ENCODE measurements at places on chromosomes 5 and 9. TPM values are rescaled to one million over a fixed set of nuclear protein-coding genes. Genes with fewer than 3 reads are reported as not detected.

NLN gene
- 40.2 TPM for total RNA-seq

ADAMTS2 gene
- total RNA-seq: 0.42 TPM

MEIKIN gene
- total RNA-seq: not detected

OR1N1 gene
- total RNA-seq: not detected

MAMDC2 gene
- total RNA-seq: 6.7 TPM

DNA sequence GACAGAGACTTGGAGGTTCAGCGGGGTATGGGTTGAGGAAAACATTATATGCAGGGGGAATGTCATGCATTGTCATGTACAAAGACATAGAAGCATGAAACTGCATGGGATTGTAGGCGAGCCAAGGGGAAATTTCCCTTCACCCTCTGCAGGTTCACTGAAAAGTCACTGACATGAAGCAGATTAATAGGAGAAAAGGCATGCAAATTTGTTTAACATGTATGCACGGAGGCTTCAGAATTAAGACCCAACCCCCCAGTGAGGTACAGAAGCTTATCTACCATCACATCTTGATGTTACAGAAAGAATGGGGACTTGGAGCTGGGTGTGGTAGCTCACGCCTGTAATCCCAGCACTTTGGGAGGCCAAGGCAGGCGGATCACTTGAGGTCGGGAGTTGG, 18.5 kb downstream of the NIM1K start:
- DNase-seq: no peak

DNA sequence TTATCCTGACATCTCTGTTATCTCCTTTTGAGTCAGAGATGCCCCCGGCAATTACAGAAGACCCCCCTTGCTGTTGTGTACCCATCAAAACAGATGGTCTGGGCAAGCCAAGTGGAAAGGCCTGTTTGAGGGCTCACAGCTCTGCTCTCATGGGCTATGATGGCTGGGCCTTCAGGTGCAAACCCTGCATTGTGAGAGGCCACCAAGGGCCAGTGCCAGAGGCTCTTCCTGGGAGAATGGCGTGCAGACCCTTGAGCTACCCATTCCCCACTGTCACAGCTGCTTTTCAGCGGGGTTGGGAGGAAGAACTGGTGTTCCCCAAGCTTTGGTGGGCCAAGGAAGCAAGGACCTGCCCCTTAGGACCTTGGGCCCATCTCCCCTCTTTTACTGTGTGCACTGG, 174.7 kb upstream of the PPP1R26 start:
- no peak for DNase-seq

- no peak for DNase-seq
Observed at GRCh38 chr9:99197987-99198386, 23.8 kb downstream of the ALG2 start.

- DNase-seq: no peak
Observed at GRCh38 chr9:99752417-99753109, 69.1 kb upstream of the NR4A3 start.

DNA sequence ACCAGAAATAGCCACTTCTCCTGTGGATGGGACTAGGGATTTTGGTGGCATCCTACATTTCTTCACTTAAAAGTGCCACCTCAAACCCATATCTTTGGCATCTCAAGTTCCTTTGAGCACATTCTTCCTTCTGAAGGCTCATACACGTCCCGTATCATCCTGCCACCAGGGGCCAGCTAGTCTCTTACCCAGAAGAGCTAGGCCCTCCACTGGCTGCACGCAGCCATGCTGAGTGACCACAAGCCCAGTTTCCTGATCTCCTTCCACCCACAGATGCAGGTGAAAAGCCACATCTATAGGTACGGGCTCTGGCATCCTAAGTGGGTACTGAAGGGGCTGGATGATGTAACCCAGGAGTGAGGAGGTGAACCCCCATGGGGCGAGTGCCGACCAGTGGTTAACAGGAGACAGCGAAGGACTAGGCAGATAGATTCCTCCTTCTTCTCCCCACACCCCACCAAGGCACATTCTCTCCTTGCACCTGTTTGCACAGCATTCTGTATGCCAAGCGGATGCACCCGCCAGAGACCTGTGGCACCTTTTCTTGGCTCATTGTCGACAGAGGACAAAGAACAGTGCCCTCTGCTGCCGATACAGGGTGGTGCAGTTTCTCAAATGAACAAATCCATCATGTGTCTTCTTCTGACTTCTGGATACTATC, 14.4 kb upstream of the SCGB3A1 start:
- DNase-seq: peak; percentile 81

GRCh38 chr5:107651325-107651724, 19.4 kb downstream of the EFNA5 start:
- DNase-seq: no peak

DNA sequence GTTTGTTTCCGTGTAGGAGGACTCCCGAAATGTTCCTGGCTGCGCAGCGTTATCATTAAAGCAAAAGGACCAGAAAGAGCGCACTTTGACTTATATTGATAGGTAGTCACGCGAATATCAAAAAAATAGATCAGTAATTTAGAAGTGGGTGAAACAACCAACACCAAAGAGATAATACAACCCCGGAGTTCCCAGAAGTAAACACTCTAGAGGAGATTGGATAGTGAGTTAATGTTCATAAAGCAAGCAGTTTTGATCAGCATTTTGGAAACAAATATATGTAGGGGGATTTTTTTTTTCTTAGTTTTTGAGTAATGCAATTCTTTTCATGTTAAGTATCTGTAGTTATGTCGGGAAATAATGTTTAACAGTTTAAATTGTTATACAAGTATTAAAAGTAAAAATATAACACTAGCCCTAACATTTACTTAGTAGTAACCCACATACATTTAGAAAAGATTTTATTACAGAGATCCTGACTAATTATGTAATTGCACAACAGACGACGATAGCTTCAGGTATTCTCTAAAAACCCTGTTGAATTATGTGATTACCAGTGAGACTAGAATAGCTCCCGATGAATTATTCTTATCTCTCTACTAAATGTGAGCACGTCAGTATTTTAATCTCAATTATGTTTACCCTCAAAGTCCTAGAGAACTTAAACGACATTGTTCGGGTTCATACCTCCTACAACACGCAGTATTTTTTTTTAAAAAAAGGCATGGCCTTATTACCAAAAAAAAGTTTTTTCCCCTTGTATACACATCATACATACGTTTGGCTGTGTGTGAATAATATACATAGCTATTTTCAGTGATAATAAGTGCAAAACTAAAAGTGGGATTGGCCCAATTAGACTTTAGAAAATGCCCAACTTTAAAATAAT, 9.4 kb upstream of the NFIB start:
- DNase-seq: no peak

- DNase-seq: no peak
Observed at GRCh38 chr5:15254607-15255006, 245.4 kb upstream of the FBXL7 start.

GRCh38 chr9:34988218-34989002, 1.1 kb upstream of the DNAJB5 start:
- peak; percentile 21 for DNase-seq

DNA sequence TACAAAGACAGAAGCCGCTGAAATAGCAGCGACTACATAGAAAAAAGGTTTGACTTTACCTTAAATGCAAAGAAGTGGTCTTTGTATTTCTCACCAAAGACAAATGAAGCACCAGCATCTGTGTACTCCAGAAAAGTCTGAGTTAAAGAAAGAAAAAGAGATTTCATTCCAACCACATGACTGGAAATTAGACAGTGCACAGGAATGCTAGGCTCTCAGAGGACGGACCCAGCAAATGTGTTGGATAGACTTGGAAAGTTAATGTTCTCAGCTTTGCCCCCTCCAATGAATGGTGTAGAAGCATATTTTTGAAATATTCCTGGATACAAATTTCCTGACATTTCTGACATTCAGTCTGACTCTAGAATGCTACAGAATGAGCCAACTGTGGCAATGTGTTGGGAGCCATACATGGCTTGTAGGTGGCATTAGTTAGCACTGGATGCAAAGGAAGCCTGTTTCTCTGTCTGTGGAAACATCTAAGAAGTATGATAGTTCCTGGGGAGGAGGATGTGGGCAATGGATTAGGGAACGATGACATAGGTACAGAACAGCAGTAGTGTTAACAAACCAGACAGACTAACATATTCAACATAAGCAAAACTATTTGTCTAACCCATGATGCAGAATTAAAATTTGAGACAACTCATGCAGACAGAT, 43.3 kb downstream of the SLC28A3 start:
- DNase-seq: no peak

DNA sequence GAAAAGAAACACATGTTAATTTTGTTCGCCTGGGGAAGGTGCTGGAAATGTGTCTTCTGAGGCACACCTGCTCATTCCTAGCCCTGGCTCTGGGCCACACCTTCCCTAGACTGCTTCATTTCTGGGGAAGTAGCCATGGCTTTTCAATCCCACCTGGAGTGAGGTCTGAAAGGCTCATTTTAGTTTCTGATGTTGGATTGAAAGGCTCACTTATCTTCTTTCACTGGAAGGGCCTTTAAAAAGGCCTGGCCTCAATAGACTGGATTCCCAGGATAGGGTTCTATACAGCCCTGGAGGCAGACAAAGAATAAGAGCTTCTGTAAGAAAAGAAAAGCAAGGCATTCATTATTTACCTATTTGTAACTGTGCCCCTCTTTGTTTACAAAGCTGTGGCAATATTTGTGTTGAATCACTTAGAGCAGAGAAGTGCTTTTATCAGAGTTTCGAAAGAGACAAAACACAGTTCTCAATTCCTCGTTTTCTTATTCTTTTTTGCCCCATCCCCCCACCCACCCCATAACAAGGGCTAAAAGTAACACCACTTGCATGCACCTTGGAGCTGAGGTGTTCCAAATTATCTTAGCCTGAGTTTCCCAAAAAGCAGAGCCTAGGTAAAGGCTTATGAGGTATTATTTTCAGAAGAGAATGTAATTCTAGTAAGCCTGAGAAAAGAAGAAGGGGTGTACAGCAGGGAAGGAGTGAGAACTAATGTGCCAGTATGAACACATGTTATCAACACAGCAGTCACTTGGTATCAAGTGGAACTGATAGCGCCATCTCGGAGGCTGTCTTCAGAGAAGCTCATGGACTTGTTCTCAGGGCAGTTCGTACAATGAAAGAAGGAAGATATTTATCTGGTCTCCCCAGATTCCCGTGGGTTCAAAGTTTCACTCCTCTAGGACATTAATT, 413.1 kb downstream of the KCTD16 start:
- no peak for DNase-seq

GRCh38 chr5:149737355-149737754, 7.2 kb downstream of the PPARGC1B start:
- no peak for DNase-seq

- DNase-seq: no peak
Observed at GRCh38 chr9:38251036-38251860, 141.3 kb upstream of the ALDH1B1 start.

GRCh38 chr5:6757414-6757969, 44.3 kb downstream of the TENT4A start:
- DNase-seq: no peak

DNA sequence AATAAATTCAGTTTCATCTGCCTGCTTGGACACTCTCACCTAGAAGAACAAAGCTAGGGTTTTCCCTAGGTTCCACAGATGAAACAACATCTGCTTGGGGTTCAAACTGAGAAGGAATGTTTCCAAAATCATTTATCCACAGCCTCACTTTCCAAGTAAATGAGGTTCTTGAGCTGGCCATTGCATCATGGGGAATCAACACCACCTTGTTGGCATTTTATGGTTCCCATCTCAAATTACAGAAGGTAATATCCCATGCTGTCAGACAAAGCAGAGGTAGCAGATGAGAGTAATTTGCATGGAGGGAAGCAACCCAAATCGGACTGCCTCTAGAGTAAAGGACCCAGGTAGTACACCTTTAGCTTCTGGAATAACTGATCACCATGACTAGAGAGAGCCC, 10.5 kb upstream of the NR4A3 start:
- DNase-seq: no peak

DNA sequence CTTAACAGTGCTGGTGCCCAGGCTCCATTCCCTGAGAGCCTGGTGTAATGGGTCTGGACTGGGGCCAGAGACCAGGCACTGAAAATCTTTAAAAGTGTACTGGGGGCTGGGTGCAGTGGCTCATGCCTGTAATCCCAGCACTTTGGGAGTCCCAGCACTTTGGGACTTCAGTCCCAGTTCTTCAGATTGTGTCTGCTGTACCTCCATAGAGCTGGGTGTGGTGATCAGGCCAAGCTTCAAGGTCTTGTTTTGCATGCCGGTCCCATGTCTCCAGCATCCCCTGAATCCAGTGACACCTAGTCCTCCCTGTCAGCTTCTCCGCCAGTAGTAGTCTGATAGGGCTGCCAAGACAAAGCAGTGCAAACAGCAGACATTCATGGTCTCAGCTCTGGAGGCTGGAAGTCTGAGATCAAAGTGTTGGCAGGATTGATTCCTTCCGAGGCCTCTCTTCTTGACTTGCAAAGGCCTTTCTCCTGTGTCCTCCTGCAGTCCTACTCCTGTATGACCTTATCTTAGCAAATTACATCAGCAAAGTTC, 108.2 kb downstream of the SYK start:
- no peak for DNase-seq

- DNase-seq: no peak
Observed at GRCh38 chr9:119432428-119432827, 63.2 kb upstream of the BRINP1 start.
